ENCODE measurements at places on chromosomes 7 and 10.

GRCh38 chr10:21526188-21526859, 842 bp upstream of the SKIDA1 start:
- peak; percentile 23 for DNase-seq

GRCh38 chr7:141974831-141975230, 1.3 kb upstream of the TAS2R38 start:
- peak; percentile 72 for DNase-seq

DNA sequence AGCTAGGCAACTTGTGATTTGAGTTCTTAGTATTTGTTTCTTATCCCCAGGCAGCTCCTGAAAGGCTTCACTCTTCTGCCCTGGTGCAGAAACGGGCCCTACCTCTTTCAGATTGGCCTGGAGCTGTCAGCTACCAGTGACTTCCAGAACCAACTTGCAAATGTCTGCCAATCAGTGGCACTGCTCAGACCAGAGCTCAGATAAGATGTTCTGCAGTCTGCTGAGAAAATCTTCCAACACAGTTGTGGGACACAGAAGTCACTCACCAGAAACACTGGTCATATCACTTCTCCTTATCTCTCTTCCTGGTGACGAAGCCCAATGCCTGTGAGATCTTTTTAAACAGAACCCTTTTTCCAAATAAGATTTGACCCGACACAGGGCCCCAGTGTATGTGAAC, 81.9 kb upstream of the DUSP5 start:
- no peak for DNase-seq

GRCh38 chr7:1521456-1521855, 9.0 kb upstream of the MAFK start:
- no peak for DNase-seq

GRCh38 chr7:36599645-36600313, 124.5 kb downstream of the AOAH start:
- no peak for DNase-seq

DNA sequence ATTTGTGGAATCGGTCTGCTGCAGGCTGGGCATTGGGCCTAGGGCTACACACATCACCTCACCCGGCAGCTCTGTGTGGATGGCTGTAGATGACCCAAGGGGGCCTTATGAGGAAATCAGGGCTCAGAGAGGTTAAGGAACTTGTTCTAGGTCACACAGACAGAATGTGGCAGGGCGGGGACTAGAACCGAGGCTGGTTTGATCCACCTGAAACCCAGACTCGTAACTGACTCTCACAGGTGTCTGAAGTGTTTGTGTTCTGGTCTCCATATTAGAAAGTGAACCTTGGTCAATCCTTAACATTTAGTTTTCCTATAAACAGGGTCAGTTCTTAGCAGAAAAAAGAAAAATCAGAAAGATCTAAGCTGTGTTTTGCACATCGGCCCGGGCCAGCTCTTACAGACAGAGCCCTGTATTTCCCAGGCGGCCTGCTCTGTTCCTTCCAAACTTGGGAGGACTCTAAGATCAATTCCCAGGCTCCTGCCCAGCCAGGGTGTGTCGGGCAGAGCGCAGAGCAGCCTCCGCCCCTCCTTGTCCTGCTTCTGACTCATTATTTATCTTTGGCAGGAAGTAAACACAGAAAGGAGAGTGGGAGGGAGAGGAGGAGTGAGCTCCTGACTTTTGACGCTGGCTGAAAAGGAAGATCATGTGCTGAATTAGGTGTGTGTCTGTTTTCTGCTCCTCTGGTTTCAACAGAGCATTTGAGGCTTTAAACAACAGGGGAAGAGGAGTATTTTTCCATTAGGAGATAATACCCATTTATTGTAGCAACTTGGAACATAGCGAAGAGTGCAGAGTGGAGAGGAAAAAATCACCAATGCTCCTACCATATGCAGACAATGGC, 74.1 kb downstream of the TACC2 start:
- peak; percentile 94 for DNase-seq

GRCh38 chr7:71705217-71705616, 573.3 kb downstream of the GALNT17 start:
- DNase-seq, result no peak

GRCh38 chr10:63922468-63923284, 401.5 kb downstream of the REEP3 start:
- DNase-seq, result no peak

DNA sequence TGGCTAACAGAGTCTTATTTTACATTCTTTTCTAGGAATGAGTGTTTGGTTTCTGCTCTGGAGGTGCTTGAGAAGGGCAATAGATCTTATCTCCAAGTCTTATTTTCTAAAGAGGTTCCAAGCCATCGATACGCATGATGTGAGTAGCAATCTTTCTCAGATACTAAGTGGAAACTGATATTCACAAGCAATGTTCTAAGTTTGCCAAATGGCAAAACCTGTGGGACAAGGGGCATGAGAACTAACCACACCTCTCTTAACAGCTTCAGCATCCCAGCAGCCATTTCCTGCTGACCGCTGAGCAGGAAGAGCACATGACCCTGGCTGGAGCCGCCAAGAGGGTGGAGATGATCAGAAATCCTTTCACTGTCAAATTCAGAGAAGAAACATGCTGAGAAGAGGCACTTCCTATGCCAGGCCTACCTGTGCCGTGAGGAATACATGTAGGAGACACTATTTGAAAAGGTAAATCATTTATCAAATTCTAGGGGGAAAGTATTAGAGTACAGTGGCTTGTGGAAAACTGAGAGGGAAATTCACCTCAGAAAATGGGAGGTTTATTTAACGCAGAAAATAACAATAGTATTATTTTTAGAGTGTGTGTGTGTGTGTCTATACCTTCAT, 35.2 kb downstream of the CCDC71L start:
- DNase-seq, result no peak

DNA sequence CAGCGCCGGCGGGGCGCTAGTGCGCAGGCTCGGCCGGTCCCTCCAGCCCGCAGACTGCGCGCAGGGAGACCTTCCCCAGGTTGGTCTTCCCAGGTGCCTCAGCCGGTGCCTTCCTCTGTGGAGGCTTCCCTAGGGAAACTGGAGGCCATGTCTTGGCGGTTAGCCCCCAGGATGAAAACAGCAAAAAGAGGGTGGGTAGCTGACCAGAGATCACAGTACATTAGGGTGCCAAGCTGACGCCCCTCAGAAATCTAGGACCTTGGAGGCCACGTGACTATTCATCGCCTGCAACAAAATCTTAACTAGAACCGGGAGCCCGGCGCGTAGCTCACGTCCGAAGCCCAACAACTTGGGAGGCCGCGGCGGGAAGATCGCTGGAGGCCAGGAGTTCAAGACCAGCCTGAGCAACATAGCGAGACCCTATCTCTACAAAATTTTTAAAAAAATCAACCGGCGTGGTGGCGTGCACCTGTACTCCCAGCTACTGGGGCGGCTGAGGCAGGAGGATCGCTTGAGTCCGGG, 327 bp upstream of the FIS1 start:
- DNase-seq, result no peak

- no peak for DNase-seq
These were observed 51.4 kb upstream of the SMNDC1 start for GRCh38 chr10:110355922-110356627.

DNA sequence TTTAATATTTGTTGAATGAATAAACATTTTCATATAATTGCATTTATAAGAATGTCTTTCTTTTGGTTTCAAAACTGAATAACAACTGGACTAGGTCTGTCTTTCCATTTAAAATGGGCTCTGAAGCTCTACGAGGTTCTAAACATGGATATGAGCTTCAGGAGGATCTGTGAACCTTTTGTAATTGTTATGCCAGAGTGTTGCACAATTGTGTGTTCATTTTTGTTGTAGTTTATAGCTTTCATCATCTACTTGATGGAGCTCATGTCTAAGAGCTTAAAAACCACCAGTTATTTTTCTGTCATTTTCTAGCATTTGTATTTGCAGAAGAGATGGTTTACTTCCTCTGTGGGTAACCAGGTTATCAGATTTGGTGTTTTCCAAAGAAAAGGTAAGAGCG, 265.7 kb upstream of the NPY start:
- no peak for DNase-seq

GRCh38 chr10:132899054-132899750, 43.2 kb downstream of the CFAP46 start:
- no peak for DNase-seq

GRCh38 chr10:96266118-96266770, 5.1 kb downstream of the BLNK start:
- DNase-seq, result peak; percentile 93
